CD4-positive, alpha-beta T cell treated with Interleukin-4 for 1 hour (primary cell): ENCODE measurements at places on chromosomes 6 and 20.

DNA sequence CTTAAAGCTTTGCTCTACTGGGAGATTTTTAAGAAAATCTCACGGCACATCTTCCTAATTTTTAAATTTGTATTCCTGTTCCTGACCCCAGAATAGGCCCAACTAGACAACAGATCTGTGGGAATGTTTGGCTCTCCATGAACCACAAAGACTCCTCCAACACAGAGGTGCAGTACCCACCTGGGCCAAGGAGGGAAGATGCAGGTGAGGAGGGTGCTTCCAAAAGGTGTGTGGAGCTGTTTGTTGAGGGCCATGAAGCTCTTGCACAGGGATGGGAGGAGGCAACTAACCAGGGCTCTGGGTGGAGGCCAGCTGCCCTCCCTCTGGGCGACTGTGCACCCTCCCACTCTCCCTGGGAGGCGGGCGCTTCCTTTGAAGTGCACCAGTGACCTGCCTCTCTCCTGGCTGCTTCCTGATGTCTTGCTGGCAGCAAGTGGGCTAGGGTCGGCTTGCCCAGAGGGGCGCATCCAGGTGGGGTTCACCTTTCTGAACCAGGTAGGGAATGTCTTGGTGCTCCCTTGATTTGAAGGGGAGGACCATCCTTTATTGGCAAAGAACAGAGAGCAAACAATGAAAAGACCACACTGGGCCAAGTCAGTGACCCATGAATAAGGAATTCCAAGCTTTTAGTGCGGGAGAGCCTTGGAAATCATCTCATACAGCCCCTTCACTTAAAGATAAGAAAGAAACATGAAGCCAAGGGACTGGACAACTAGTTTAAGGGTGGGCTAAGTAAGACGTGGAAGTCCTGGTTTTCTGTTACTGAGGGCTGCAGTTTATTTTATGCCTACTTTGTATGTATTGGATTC, 76.0 kb downstream of the ANKRD6 start:
- no peak for DNase-seq

- no peak for DNase-seq
Observed at GRCh38 chr6:113361014-113361645, 496.0 kb upstream of the MARCKS start.

- DNase-seq: no peak
Observed at GRCh38 chr6:6870921-6871320, 236.8 kb upstream of the RREB1 start.

DNA sequence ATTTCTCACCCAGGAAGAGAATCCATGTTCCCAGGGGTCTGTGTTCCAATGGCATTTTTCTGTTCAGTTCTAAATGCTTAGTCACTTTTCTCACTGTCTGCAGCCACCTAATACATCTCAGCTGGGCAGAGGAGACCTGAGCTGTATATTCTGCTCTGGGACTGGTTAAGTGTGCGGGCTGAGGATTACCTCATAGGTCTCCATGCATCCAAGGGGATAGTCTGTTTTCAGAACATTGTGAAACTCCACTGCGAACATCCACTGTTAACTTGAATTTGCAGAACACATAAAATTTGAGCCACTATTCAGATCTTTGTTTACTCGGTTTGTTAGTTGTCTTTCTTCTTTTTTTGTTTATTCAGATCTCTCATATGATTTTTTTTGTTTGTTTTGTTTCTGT, 947.1 kb downstream of the TFAP2A start:
- DNase-seq: no peak

DNA sequence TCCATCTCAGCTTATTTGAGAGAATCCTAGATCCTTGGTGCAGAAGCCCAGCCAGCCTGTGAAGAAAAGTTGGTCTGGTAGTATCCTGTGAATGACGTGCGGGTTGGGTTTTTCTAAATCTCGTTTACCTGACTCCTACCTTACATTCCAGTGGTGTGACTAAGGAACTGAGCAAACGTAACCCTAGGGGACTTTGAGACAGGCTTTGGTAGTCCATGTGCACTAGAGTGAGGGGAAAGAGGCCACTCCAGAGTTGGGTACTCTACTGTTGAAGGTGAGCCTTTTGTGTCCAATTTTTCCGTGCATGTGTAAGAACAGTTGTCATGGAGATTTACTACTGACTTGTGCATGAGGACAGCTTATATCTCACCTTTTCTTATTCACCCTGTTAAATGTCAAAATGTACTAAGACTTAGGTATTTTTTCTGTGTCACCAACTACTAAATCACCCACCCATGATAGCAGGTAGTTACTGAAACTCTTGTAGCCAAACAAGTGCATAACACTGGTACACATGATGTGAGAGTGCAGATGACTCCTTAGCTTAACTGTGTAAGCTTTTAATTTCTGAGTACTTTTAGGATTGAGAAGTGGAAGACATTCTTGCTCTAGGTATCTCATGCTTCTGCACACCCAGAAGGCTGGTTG, 26.3 kb upstream of the PLCG1 start:
- DNase-seq: no peak

DNA sequence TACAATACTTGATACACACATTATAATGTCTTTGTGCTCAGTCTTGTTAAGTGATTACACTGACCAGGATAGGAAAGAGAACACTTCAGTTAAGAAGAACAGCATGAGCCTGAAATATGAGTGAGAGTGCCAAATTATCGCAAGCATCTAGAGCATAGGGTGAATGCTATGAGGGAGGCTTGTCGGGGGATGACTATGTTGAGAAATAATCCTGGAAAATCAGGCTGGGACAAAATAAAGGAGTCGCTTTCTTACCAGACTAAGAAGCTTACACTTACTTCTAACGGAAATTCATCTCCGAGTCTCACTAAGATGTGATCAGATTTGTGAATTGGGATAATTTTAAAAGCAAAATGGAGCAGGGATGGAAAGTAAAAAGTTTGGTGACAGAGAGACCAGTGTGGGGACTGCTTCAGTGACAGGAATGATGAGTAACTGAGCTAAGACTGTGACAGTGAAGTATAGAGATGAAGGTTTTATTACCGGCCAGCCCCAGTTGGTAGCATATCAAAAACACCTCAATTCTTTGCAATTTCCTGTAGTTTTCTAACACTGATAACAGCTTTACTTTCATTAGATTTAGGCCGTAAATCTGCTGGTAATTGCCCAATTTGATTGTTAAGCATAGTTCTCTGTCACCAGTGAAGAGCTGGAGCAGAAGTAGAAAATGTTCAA, 48.4 kb upstream of the DEFB112 start:
- DNase-seq: no peak

- no peak for DNase-seq
Observed at GRCh38 chr6:19849755-19850154, 12.6 kb downstream of the ID4 start.

DNA sequence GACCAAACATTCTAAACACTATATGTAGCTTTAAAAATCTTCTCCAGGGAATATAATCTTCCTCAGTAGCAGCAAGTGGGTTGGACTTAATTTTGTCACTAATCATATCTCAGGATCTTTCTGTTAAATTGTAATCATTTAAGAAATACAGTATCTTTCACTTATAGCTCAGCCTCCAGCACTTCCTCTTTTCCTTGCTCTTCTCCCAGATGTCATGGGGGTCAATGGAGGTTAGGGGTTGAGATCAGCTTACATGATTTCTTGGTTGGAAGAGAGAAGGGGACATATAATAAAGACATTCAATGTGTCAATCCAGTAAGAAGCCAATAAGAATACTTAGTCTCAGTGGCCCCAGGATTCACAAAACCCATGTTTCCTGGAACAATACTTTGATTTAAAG, 15.7 kb upstream of the REPS1 start:
- no peak for DNase-seq

DNA sequence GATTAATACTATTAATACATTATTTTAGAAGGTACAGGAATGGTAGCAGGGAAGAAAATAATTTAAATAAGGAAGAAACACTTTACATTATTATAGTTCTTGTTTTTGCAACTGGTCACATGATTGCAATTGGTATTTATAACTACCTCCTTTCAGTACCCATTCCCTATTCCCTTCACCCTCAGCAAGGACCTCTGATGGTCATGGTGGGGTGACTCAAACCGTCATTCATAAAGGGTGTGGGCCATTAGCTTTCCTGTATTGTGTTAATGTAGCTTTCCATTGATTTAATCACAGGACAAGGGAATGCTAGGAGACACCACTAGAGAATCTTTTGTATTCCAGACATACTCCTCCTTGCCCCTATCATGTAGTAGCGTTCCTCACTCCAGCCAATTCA, 47.2 kb upstream of the TMEM244 start:
- no peak for DNase-seq

DNA sequence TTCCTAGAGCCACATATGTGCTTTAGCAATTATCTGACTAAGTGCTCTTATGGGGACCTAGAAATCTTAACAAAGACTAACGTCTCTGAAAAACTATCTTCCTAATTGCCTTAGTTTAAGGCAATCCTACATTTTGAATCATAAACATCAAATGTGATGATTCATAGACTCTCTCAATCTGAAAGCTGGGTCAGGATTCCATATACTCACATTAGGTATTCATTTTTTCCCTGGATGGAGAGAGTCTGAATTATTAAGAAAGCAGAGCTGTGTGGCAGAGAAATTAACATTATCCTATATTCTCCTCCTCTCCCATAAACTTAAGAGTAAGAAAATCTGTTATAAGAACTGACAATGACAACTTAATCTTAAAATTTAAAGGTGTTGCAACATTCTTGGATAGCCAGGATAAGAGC, 1.6 kb upstream of the PRL start:
- no peak for DNase-seq

DNA sequence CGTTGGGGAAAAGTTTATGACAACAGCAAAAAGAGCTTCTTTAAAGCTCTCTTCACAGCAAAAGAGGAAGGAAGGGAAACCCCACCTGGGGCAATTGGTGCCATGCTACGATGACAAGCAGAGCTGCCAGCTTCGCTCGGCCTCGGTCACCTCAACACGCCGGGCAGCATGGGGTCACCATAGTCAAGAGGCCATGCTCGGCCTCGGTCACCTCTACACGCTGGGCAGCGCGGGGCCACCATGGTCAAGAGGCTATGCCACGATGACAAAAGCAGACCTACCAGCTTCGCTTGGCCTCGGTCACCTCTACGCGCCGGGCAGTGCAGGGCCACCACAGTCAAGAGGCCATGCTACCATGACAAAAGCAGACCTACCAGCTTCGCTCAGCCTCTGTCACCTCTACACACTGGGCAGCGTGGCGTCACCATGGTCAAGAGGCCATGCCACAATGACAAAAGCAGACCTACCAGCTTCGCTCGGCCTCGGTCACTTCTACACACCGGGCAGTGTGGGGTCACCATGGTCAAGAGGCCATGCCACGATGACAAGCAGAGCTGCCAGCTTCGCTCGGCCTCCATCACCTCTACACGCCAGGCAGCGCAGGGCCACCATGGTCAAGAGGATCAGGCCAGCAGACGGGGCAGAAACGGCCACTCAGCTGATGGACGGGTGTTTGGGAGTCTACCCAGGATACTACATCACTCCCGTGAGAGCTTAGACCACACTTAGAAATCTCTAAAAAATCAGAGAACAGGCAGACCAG, 12.1 kb downstream of the APMAP start:
- DNase-seq: no peak

- no peak for DNase-seq
Observed at GRCh38 chr20:796921-797320, 28.6 kb upstream of the SLC52A3 start.

- DNase-seq: no peak
Observed at GRCh38 chr6:122323361-122323760, 76.1 kb upstream of the HSF2 start.

GRCh38 chr6:5813625-5814027, 193.1 kb downstream of the NRN1 start:
- DNase-seq: peak; percentile 23

DNA sequence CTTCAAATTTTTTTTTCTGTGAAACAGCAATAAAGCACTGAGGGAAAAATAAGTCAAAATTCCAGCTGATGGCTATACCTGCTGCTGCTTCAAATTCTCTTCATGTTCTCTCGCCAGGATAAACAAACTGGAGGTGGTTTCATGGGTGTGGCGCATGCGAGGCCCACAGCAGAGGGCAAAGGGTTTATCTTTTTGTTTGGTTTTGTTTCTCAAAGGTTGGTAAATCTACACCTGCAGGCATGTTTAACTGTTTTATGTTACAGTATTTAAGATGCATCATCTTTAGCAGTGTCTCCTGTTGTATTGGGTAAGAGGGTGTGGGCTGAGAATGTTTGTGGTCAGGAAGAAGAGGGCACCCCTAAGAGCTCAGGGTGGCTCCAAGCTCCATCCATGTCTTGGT, 342.2 kb downstream of the CDH26 start:
- no peak for DNase-seq

DNA sequence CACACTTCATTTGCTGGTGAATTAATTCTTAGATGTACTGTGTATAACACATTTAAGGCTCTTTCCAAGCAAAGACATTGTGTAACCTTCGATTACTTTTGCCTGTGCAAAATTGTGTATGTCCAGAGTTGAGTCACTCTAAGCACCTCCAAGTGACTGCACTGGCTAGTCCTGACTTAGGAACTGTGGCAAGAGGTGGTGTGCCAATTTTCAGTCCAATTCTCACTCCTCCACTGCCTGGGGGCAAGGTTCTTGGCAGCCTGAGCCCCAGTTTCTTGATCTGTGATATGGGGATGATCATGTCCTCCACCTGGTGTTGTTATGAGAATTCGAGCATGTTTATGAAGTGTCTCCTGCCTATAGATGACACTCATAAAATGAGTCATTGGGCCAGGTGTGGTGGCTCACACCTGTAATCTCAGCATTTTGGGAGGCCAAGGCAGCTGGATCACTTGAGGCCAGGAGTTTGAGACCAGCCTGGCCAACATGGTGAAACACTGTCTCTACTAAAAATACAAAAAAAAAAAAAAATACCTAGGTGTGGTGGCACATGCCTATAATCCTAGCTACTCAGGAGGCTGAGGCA, 105.3 kb upstream of the CDYL start:
- DNase-seq: no peak

GRCh38 chr20:59421089-59421488, 120.7 kb downstream of the EDN3 start:
- no peak for DNase-seq

DNA sequence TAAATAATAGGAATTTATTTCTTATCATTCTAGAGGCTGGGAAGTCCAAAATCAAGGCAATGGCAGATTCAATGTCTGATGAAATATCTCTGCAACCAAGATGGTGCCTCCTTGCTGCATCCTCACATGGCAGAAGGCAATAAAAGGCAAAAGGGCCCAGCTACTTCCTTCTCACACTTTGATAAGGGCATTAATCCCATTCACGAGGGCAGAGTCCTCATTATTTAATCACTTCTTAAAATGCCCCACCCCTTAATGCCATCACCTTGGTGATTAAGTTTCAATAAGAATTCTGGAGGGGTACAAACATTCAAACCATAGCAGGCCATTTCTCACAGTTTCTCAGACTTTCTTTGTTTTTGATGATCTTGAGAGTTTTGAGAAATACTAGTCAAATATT, 145.8 kb upstream of the TSHZ2 start:
- no peak for DNase-seq

DNA sequence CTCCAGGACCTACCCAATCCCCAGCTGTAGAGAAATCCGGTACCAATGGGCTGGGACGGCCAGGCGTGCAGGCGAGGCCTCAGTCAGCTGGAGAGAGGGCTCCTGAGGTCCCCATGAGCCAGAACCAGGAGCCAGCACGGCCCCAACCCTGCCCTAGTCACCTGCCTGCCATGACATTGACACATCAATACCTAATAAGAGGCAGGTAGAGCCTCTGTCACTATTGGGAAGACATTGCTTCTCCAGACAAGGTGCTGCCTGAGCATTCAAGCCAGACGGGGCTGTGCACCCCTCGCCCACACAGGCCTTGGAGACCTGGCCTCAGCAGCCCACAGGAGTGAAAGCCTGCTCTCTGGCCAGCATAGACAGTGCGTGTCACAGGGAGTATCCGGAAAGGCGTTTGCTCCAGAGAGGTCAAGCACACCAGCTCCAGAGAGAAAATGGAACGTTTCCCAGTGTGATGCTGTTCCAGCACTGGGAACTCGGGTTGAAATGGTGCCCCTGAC, 3.5 kb downstream of the DLL1 start:
- DNase-seq: no peak
